SK-N-DZ (cell line): ENCODE measurements at places on chromosomes 3 and 15.

GRCh38 chr15:50880206-50880605 lies 28.3 kb upstream of the AP4E1 start:
- DNase-seq = no peak

DNA sequence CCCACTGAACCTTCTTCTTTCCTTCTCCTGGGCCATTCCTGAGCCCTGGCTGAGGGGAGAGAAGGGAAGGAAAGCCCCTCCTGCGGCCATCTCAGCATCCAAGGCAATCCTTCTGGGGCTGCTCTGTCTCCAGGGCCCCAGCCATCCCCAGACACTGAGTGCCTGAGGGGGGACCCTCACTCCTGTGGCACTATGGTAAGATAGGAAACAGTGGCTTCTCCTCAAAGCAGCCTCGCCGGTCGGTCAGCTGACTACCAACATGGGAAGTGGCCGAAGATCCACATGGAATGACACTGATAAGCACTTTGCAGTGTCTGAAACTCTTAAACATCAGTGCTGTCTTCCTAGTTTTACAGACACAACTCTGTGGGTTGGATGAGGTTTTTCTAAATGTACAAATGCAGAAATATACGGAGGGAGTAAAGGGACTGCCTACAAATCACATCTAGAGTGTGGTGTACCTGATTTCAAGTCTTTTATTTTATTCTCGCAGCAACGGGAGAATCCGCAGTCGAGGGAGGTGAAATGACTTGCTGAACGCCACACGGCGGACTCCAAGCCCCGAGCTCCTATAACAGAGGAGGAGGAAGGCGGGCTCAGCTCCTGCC lies 973 bp upstream of the ITPKA start:
- peak; percentile 52 for DNase-seq

- DNase-seq = no peak
These were observed 512.9 kb upstream of the SGO1 start for GRCh38 chr3:20698896-20699295.

GRCh38 chr15:72859017-72859756 lies 75.6 kb upstream of the ADPGK start:
- DNase-seq = peak; percentile 25
